ENCODE measurements at places on chromosomes 3 and 15.

GRCh38 chr15:61367953-61368352, 138.9 kb upstream of the RORA start:
- no peak for DNase-seq

DNA sequence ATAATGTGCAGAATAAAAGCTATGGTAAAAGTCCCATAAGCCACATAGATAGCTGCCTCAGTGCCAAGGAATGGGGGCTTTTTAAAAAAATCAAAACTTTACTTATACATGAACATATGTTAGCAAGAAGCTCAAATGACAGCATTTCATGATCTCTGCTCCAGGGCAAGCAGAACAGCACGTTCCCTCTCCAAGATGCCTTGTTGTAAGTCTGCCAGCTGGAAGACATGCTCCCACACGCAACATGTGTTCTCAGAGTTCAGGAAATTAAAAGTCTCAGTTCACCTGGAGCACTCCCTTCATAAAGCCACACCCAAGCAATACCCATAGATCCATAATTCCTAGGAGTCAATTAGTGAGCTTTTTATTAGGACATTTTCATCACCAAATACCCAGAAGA, 52.2 kb downstream of the ABI3BP start:
- DNase-seq: no peak

- no peak for DNase-seq
Measured at GRCh38 chr3:161851941-161852566, 355.4 kb downstream of the OTOL1 start.

- DNase-seq: no peak
Measured at GRCh38 chr3:7038394-7038793, 177.5 kb downstream of the GRM7 start.

DNA sequence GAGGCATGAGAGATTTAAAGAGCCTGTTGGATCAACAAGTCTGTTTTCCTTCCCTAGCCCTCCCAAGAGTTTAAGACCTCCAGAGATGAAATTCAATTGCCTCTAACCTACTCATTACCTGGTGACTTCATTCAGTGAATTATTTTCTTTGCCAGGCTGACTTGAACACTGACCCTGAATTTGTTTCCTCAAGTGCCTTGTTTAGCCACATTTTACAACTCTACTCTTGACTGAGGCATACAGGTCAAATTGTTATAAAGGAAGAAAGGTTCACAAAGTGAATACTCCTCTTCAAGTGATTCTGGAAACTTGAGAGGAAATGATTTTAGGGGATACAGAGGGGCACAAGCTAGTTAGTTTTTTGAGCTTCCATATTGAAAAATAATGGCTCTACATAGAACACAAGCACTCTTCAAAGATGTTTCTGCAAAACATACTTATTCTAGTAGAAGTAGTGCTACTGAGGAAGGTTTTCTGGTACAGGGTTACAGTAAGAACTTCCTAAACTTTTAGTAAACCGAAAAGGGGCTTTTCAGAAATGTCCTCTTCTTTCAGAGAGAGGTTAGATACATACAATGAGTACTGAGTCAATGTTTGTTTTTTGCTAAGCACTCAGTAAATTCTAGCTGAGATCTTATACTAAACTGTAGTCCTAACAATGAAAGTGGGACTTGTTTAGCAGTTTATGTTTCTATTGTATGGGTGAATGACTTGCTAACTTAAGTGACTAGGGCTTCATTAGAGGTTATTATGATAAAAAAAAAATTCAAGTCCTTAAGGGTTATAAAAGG, 137.4 kb upstream of the SATB1 start:
- DNase-seq: no peak

Data from stimulated activated CD8-positive, alpha-beta memory T cell treated with anti-CD3 and anti-CD28 coated beads, Interleukin-15, amount 100 ng/mL, for 4 hours (primary cell).